Bone marrow (tissue), 2 donors: ENCODE measurements at places on chromosomes 2 and 18.

- no peak for DNase-seq
Observed at GRCh38 chr2:205022841-205023240, 477.6 kb downstream of the PARD3B start.

GRCh38 chr2:232504438-232504837, 15.8 kb upstream of the PRSS56 start:
- no peak for DNase-seq

GRCh38 chr18:76121011-76121410, 374.0 kb downstream of the ZNF516 start:
- no peak for DNase-seq

GRCh38 chr2:5908071-5908470, 215.9 kb downstream of the SOX11 start:
- no peak for DNase-seq

DNA sequence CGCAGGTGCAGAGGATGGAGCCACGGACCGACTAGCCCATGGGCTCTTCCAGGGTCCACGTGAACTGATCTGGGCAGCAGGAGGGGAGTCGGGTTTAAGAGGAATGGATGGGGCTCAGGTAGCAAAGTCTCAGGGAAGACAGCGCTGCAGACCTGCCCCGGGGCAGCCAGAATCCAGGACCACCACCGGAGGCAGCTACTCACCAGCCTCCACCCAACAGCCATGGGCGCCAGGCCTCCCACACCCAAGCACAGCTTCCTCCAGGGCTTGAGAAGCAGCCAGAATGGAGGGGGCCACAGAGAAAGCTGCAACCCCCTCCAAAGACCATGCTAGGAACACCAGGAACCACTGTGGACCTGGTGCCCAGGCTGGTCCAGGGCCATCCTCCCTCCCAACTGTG, 164.3 kb downstream of the TWIST2 start:
- DNase-seq: no peak

DNA sequence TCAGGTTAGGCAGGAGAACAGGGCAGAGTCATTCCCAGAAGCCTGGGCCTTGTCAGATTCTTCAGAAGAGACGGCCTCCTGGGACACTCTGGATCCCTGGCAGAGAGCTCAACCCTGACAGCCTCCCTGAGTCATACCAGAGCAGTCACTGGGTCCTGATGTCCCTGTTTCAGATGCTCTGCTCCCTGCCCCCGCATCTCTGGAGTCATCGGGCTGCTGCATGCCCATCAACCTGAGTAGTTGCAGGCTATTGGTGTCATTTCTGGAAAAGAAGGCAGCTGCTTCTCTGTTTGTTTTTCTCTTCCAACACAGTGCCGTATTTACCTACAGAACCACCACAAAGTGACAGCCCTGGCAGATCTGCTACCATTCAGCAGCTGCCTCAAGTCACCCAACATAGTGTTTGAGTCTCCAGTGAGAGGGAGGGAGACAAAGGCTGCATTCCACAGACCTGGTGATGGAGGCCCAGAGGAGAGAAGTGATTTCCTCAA, 145.1 kb downstream of the B3GNT2 start:
- DNase-seq: no peak

GRCh38 chr18:2914881-2915240, 68.1 kb downstream of the EMILIN2 start:
- DNase-seq: no peak

DNA sequence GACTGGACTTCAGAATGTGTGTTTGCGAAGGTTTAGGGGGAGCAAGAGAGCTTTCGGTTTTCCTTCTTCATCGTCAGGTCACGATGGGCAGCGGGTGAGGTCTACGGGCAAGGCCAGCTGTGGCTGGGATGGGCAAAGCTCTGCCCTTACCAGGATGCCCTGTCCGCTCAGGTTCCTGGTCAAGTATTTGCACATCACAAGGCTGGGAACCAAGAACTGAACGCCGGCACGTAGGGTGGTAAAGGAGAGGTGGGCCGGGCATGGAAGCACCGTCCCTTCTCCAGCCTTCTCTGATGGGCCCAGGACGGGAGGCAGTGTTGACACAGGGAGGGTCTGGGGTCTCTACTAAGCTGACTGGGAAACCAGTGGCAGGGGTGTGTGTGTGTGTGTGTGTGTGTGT, 50.5 kb upstream of the UBE2F start:
- DNase-seq: no peak

GRCh38 chr18:57080479-57080878, 66.4 kb upstream of the BOD1L2 start:
- no peak for DNase-seq

DNA sequence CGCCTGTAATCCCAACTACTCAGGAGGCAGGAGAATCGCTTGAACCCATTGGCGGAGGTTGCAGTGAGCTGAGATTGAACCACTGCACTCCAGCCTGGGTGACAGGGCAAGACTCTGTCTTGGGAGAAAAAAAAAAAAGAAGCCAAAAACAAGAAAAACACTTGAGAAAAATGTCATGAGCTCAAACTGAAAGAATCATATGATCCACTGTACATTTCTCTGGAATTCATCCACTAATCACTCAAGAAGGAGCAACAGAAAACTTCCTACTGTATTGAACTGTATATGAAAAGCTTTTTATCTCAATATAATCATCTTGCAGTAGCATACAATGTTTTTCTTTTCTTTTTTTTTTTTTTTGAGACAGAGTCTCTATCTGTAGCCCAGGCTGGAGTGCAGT, 40.4 kb downstream of the EPG5 start:
- no peak for DNase-seq

- DNase-seq: no peak
Observed at GRCh38 chr2:80030135-80030534, 274.4 kb downstream of the LRRTM1 start.

DNA sequence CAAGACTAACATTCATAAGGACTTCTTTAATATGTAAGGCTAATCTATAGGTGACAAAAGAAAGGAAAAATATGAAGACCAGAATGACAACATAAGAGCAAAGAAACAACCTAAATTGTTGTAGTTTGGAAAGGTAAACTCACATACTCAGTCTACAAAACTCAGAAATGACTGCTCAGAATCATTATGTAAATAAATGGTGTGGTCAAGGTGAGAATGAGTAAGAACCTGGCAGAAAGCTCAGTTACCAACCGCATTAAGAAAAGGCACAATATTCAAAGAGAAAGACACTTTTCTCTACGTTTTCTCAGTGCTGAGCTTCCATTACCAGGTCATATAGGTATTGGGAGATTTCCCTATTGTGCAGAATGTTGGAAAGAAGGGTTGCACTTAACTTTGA, 15.8 kb downstream of the ATF2 start:
- no peak for DNase-seq

GRCh38 chr18:35875566-35875965, 96.9 kb upstream of the RMP24 start:
- no peak for DNase-seq

GRCh38 chr2:210611466-210611865, 55.1 kb downstream of the CPS1 start:
- DNase-seq: no peak

GRCh38 chr2:216637472-216637871, 4.3 kb downstream of the IGFBP2 start:
- DNase-seq: no peak

GRCh38 chr2:40752796-40753195, 300.9 kb upstream of the SLC8A1 start:
- no peak for DNase-seq

DNA sequence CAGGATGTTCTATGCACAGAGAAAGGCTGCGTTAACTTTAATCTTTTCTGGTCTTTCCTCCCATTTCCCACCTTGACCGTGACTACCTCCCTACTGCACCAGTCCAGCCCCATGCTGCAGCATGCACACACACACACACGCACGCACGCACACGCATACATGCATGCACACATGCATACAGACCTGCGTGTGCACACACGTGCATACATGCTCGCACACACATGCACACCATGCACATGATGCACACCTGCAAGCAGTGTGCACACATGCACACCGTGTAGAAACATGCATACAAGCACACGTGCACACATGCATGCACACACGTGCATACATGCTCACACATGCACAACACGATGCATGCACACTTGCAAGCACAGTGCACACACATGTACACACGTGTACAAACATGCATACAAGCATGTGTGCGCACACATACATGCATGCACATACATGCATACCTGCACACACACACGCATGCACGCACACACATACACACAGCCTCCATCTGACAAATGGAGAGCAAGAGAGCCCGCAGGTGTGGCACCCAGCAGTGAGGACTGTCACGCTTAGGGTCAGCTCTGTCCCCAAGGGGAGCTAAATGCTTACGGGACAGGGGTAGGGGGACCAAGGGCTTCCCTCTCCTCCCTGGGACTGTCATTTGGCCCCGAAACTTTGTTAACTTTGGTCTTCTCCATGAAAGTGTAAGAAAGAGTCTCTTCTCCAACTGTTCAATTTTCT, 18.2 kb downstream of the SNORC start:
- DNase-seq: no peak

GRCh38 chr18:67550872-67551520, 34.5 kb upstream of the DSEL start:
- DNase-seq: no peak

- peak; percentile 30 for DNase-seq
Observed at GRCh38 chr2:202870431-202871299, 901 bp downstream of the ICA1L start.

DNA sequence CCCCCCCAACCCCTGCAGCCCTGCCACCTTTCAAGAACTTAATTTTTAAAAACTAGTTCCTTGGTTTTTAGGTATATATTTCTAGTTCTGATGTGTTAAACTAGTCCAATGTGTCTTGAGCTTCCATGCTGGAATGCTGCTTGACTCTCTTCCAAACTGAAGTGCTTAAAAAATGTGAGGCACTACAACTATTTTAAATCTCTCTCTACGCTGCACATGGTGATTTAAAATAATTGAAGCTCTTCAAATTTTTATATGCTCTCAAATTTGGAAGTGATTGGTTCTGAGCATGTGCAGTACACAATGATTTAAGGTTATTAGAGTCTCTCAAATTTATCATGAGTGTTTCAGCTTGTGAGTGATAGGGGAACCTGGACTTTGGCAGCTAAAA, 192.6 kb upstream of the ZEB2 start:
- no peak for DNase-seq

DNA sequence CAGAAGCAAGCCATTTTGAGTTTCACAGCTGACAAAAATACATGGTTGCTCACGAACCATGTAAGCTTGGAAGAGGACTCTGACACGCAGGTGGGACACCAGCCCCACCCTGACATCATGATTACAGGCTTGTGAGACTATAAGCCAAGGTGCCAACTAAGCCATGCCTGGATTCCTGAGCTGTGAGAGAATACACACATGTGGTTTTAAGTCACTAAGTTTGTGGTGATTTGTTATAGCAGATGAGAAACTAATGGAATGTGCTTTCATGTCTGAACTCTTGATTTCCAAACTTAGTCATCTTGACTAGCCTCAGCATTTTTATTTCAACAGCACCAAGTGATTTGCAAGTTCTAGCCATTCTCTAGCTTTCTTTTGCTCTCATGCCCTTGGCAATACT, 676.1 kb upstream of the CELF4 start:
- DNase-seq: no peak

GRCh38 chr2:228407821-228408220, 226.3 kb upstream of the SPHKAP start:
- no peak for DNase-seq

GRCh38 chr2:85647823-85648526, 20.0 kb downstream of the SFTPB start:
- DNase-seq: no peak

DNA sequence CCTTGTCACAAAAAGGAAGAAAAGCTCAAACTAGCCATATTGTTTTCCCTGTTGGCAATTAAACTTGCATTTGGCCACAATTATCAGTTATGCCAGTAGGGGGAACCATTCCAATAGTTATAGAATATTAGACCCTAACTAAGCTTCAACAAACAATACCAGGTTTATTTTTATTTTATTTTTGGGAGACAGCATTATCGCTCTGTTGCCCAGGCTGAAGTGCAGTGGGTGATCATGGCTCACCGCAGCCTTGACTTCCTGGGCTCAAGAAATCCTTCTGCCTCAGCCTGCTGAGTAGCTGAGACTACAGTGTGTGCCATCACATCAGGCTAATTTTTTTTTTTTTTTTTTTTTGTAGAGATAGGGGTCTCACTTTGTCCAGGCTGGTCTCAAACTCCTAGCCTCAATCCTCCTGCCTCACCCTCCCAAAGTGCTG, 102.1 kb downstream of the ATAD2B start:
- no peak for DNase-seq

- no peak for DNase-seq
Observed at GRCh38 chr18:57677262-57678211, 55.9 kb upstream of the NARS1 start.

- no peak for DNase-seq
Observed at GRCh38 chr18:6980363-6980762, 137.2 kb downstream of the LAMA1 start.

DNA sequence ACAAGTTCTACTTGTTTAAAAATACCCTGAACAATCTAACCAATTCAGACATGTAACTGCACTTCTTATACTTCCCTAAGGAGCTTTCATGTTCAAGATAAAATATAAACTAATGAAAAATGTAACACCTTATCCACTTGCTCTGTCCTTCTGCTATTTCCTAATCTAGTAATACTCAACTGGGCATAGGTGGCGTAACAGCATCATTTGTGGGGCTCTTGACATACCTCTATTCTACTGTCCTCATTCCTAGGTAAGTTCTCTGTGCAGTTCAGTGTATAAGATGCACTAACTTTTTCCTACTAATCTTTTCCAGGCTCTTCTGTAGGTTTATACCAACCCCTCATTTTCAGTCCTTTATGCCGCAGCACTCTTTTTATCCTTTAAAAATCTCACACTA, 36.7 kb downstream of the PRKD3 start:
- DNase-seq: no peak

DNA sequence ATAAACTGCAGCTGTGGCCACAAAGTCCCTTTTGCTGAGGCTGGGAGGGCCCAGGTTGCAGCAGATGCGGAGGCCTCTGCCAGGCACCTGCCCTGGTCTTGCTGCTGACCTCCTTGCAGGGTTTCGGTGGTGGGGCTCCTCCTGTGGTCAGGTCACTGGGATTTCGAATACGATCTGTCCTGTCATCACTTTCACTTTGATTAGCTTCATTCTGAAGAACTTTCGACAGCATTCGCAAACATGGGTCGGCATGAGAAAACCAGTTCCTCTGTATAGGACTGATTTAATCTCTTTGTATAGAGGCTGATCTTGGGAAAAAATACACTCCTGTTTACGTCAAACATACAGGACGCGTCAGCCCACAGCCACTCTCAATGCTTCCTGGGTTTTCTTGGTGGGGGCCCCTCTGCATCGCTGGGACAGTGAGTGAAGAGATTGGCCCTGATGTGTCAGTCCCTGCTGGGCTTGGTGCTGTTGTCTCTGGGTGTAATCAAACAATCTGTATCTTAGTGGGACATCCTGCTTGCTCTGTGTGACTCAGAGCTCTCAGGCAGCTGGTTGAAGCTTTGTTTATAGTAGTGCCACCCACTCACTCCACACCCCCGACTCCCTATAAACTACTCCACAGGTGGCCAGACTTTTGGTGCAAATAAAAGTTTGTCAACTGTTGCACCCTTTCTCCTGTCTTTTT, 209.4 kb upstream of the CXCR4 start:
- no peak for DNase-seq

- DNase-seq: peak; percentile 30
Observed at GRCh38 chr18:23257686-23258565, 122.6 kb downstream of the CABLES1 start.
